ENCODE measurements at places on chromosomes 1 and 21.

- DNase-seq = no peak
Measured at GRCh38 chr1:201702936-201703335, 126.0 kb upstream of the IPO9 start.

GRCh38 chr1:46019348-46019747 is 113.1 kb downstream of the PIK3R3 start:
- DNase-seq = no peak

GRCh38 chr1:29202584-29203340 is 21.1 kb upstream of the SRSF4 start:
- peak; percentile 96 for DNase-seq

DNA sequence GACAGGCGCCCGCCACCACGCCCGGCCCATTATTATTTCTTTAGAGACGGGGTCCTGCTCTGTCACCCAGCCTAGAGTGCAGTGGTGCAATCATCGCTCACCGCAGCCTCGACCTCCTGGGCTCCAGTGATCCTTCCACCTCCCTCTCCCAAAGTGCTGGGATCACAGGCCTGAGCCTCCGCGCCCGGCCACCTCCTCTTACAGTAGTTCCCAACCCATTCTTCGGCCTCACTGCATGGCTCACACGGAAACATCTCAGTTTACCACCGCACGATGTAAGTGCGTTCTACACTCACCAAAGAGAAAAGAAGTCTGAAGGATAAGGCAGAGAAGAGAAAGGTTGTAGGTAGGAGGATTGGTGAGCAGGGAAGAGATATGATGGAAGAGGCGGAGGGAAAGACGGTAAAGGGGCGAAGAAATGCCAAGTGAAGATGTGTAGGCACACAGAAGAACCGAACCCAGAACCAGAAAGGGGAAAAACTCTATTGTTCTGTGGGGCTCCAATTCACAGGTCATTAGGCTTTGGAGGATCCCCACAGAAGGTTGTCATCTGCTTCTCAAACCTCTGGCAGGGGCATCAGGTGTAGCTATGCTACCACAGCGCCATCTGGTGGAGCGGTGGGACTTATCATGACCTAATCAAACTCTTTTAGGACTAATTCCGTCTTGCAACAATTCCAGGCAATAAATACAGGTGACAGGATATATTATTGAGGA is 504.2 kb downstream of the SMYD3 start:
- peak; percentile 91 for DNase-seq

DNA sequence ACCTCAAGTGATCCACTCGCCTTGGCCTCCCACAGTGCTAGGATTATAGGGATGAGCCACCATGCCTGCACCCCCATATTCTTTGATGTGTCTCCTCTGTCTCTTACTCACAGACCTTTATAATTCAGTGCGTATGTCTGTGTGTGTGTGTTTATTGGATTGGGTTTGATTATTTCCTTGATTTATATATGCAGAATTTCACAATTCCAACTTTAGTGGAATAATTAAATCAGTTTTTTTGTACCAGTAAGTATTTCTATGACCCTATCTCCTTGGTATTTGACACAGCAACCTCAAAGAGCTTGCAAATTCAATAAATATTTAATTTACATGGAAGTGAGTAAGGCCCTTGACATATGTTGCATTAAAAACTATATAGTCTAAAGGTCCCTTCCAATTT is 333.9 kb upstream of the ADAMTS5 start:
- DNase-seq = no peak

GRCh38 chr1:156549831-156550230 is 22.5 kb downstream of the IQGAP3 start:
- no peak for DNase-seq

DNA sequence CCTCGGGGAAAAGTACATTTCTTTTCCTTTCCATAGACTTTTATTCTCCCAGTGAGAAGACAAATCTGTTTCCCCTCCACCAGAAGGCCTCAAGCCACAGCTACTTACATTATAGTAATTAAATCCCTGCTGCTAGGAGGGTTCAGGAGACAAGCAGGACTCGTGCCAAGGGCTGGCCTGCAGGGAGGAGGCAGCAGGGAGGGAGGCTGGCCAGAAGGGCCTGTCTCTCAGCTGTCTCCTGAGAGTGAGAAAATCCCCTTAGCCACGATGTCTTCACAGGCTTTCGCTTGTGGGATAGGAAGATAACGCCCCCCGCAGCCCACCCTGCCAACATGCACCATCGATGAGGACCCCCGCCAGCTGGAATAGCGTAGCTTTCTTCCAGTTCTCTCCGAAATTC is 14.0 kb downstream of the KCNN3 start:
- peak; percentile 64 for DNase-seq

DNA sequence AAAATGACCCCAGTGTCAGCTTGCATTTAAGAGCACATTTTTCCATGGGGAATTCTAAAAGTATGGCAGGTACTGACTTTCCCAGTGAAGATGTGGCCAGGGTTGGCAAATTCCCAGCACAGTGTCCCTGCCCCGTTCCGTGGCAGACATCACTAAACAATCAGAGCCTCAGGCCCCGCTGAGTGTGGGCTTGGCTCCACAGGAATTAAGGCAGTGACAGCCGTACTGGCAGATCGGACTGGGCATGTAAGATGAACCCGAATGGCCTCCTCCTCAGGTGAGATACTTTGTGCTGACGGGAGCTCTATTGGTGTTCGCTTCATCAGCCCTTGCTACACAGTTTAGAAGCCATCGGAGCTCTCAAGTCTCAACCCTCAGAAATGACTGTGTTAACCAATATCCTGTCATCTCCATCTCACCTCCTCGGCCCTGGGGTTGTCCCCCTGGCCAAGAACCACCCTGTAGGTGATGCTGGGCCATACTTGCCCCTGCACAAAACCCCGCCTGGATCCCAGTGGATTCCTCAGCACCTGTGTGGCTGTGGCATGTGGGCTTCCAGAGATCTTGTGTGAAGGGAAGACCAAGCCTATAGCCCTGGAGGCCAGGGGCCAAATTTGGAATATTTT is 29.0 kb upstream of the ABCG1 start:
- no peak for DNase-seq

DNA sequence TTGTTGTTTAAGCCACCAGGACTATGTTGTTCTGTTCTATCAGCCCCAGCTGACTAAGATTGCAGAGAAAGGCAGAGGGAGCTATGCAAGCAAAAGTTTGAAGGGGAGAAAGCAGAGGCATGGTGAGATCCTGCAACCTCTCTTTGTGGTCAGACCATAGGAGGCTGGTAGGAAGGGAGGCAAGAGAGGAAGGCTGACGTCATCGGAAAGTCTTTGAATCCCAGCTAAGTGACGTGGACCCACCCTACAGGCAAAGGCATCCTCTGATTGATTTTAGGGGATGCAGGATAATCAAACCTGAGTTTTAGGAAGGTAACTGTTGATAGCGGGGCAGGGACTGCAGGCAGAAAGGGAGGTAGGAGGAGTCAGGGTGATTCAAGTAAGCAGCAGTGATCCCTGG is 23.3 kb upstream of the TNNI1 start:
- DNase-seq = no peak

- DNase-seq = no peak
Measured at GRCh38 chr1:28364888-28365287, 4.7 kb upstream of the PHACTR4 start.

GRCh38 chr1:19061798-19062197 is 105.3 kb upstream of the IFFO2 start:
- no peak for DNase-seq

DNA sequence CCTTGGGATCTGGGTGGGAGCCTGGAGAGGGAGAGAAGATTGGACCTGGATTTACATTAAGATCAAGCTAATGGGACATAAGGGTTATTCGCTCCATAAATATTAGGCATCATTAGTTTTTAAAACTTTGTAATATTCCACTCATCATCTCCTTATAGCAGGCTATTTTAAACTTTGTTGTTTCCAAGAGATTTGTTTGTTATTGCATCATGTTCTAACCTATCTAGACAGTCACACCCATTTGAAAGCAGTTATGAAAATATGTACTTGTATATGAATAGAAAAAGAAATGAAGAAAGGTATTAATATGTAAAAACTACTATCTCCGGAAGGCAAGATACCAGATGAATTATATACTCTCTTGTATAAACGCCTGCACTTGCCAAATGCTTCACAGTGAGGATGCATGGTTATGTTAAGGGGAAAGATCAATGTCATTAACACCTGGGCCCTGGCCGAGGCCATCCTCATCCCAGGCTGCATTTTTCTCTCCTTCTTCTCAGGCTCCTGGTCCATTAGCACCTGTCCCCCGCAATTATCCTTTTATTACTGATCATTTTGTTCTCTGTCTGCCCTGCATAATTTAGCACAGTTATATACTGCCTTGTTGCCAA is 468.2 kb downstream of the MATN1 start:
- no peak for DNase-seq

GRCh38 chr1:20184481-20184900 is 1.4 kb upstream of the UBXN10 start:
- no peak for DNase-seq

DNA sequence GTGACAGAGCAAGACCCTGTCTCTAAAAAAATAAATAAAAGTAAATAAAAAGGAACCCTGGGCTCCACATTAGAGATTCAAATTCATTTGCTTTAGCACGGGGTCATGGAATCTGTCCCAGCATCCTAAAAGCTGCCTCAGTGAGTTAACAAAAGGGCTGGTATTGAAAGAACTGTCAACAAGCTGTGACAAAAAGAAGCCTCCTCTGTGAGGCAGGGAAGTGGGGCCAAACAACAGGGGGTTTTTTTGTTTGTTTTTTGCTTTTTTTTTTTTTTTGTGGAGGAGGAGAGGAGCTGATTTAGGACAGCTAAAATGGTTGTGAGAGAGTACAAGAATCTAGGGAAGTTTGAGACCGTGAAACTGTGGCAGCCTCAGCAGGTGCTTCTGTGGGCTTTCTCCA is 115.7 kb downstream of the LIPI start:
- no peak for DNase-seq

DNA sequence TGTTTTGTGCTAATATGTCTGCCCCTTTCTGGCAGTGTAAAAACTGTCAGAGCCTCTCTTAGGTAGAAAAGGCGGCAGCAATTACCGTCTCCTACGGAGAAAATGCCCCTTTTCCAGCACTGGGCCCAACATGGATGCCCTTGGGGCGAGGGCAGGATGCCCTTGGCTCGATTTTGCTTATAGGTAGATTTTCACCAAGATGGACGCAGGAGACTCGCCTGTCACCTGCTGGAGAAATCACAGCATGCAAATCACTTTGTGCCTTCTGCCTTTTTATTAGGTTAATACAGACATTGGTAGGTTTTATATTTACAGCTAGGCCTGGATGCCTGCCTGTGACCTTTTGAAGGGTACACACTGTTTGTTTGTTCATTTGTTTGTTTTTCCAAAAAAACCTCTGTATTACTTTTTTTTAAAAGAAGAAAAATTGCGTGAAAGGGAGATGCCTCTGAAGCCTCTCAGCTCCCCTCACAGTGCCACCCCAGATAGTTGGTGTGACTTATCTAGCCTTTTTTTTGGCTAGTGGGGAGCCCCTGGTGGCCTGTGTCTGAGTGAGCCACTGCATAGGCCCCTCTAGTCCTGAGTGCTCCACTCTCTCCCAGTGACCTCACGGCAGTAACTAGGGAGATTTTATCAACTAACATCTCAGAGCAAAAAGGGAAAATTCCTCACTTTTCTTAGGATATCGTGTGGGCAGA is 2.5 kb downstream of the ATP1B1 start:
- DNase-seq = no peak

DNA sequence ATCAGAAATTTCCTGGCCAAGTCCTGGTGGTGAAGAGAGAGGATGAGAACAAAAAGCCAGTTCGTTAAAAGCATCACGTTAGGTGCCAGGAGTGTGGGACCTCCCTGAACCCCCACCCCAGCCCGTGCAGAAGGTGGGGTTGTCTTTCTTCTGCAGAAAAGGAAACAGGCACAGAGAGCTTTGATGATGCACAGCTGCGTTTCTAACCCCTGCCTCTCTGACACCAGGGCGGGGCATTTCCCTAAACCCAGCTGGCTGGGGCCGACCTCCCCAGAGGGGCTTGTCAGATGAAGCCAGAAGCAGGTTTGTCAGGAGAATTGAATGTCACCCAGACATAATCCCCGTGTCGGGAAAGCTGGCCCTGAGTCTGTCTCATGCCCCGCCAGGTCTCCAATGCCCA is 189.3 kb upstream of the EDN2 start:
- no peak for DNase-seq

GRCh38 chr21:31386006-31386405 is 41.9 kb upstream of the TIAM1 start:
- no peak for DNase-seq

DNA sequence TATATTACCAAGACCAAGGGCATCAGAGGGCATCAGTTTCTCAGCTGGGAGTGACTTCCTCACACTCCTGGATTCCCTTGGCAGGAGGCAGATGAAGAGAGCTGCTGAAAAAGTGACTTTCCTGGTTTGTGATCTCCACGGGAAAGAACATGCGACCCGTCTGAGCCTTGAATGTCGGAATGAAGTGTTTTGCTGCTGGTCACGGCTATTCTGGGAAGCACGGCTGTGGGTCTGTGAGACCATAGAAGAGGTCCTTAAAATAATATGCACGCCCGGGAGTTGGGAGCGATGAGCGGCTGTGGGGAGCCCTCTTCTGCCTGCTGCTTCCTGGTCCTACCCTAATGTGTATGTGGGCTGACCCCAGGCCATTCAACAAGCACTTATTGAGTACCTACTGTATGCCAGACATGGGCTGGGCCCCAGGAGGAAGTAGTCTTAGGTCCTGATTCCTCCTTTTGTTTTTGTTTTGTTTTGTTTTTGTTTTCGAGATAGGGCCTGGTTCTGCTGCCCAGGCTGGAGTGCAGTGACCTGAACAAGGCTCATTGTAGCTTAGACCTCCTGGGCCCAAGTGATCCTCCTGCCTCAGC is 13.2 kb upstream of the UMODL1 start:
- no peak for DNase-seq

GRCh38 chr1:23020706-23021405 is 1.6 kb downstream of the KDM1A start:
- DNase-seq = no peak

GRCh38 chr1:173505391-173505790 is 28.3 kb downstream of the PRDX6 start:
- no peak for DNase-seq

GRCh38 chr1:175812936-175813335 is 69.5 kb upstream of the TNR start:
- no peak for DNase-seq

GRCh38 chr1:36525166-36525565 is 42.5 kb upstream of the CSF3R start:
- no peak for DNase-seq

- no peak for DNase-seq
Measured at GRCh38 chr21:45593162-45594022, 50.1 kb upstream of the PCBP3 start.

- no peak for DNase-seq
Measured at GRCh38 chr1:101653482-101653946, 343.2 kb downstream of the OLFM3 start.

DNA sequence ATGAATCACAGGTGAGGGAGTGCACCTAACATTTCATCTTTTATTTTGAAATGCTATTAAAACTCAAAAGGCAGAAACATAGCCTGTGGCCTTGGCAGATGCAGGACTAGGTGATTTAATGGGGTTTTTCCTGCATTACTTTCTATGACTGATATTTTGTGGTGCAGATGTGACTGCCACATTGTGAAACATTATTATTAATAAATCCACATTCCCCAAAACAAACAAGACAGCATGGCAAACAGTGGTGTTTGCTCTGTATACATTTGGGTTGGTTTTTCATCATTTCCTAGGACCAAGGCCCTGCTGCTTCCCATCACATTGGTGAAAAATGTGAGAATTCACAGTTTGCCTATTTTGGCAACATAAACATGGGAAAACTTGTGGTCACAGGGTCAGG is 247.6 kb upstream of the SGIP1 start:
- DNase-seq = no peak

- DNase-seq = no peak
Measured at GRCh38 chr1:170674239-170674638, 10.3 kb downstream of the PRRX1 start.

GRCh38 chr1:74357756-74358155 is 122.6 kb downstream of the TNNI3K start:
- no peak for DNase-seq
